ENCODE measurements at places on chromosomes 16 and 17. TPM values are rescaled to one million over a fixed set of nuclear protein-coding genes. Genes with fewer than 3 reads are reported as not detected.

The KRTAP3-1 gene
- polyA plus RNA-seq: not detected

The RUNDC1 gene
- 14.4 TPM for polyA plus RNA-seq

The CACNG1 gene
- polyA plus RNA-seq: not detected

- DNase-seq: no peak
Observed at GRCh38 chr17:19759568-19760549, 11.8 kb upstream of the ALDH3A1 start.

- no peak for DNase-seq
Observed at GRCh38 chr17:71580220-71580619, 540.6 kb upstream of the SOX9 start.

- DNase-seq: no peak
Observed at GRCh38 chr16:60329108-60329507, 1595.0 kb upstream of the GOT2 start.

- DNase-seq: no peak
Observed at GRCh38 chr17:49219987-49220386, 9.5 kb downstream of the ABI3 start.

GRCh38 chr17:60231234-60231633 lies 81.5 kb downstream of the CA4 start:
- no peak for DNase-seq

GRCh38 chr17:20938988-20939615 lies 103.7 kb downstream of the USP22 start:
- DNase-seq: no peak

DNA sequence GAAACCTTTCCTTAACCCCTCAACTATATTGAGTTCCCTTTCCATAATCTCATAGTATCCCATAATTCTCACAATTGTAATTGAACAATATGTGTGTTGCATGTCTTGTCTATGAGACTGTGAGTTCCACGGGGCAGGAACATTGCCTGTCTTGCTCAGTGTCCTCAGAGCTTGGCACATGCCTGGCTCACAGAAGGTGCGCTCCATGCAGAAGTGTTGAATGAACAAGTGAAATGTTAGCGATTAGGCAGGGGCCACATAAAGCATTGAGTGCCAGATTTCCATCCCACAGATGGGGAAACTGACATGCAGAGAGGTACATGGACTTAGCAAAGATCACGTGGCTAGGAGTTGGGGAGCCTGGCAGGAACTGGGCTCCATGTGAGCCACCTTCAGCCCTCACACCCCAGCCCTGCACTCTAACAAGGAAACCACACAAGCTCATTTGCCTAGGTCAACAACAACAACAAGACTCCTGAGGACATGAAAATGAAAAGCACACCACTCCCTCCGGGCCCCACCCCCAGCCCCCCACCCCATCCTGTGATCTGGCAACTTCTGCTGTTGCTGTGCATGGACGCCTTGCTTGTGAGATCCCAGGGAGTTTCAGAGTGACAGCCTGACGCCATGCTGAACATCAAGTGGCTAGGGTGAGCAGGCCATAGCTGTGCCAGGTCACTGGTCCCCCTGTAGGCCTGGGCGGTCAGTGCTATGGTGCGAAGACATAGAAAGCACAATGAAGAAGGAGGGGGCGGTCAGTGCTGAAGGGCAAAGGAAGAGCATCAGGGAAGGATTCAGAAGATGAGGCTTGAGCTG lies 5.0 kb downstream of the PIK3R5 start:
- DNase-seq: no peak

- no peak for DNase-seq
Observed at GRCh38 chr17:66952031-66952524, 12.4 kb upstream of the CACNG4 start.

DNA sequence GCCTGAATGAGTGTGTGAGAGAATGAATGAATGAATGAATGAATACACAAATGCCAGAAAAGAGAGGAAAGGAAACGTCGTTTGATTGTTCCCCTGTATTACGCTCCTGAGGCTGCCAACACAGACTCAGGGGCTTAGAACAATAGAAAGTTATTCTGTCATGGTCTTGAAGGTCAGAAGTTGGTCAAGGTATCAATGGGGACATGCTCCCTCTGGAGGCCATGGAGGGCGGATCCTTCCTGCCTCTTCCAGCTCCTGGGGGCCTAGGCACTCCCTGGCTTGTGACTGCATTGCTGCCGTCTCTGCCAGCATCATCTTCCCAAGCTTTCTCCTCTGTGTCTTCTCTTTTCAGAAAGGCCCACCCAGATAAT lies 1.5 kb upstream of the SLC38A8 start:
- no peak for DNase-seq

DNA sequence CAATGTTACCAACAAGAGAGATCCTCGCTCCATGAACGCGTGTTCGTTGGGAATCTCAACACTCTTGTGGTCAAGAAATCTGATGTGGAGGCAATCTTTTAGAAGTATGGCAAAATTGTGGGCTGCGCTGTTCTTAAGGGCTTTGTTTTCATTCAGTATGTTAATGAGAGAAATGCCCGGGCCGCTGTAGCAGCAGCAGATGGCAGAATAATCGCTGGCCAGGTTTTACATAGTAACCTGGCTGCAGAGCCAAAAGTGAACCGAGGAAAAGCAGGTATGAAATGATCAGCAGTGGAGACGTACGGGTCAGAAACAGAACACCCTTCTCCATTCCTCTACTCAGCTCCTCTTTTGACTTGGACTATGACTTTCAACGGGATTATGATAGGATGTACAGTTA lies 13.3 kb downstream of the SOCS1 start:
- no peak for DNase-seq

Data from left renal pelvis (tissue), 4 donors.